Esophagus squamous epithelium (tissue), 5 donors: ENCODE measurements at places on chromosomes 5 and 9. TPM values are rescaled to one million over a fixed set of nuclear protein-coding genes. Genes with fewer than 3 reads are reported as not detected.

- no peaks in the 10 kb centered on the region for H3K4me1 ChIP-seq
- no peak overlapping the region for H3K4me3 ChIP-seq
- no peaks in the 10 kb centered on the region for H3K36me3 ChIP-seq
- H3K27me3 ChIP-seq: no peaks in the 10 kb centered on the region
Measured at GRCh38 chr5:95229646-95230045, 55.2 kb downstream of the MCTP1 start.

GRCh38 chr5:41270423-41271251 is 57.3 kb upstream of the C6 start:
- no peak overlapping the region for H3K4me3 ChIP-seq
- H3K36me3 ChIP-seq: no peaks in the 10 kb centered on the region
- no peak overlapping the region for H3K27ac ChIP-seq
- no peaks in the 10 kb centered on the region for H3K4me1 ChIP-seq
- no peak for DNase-seq

DNA sequence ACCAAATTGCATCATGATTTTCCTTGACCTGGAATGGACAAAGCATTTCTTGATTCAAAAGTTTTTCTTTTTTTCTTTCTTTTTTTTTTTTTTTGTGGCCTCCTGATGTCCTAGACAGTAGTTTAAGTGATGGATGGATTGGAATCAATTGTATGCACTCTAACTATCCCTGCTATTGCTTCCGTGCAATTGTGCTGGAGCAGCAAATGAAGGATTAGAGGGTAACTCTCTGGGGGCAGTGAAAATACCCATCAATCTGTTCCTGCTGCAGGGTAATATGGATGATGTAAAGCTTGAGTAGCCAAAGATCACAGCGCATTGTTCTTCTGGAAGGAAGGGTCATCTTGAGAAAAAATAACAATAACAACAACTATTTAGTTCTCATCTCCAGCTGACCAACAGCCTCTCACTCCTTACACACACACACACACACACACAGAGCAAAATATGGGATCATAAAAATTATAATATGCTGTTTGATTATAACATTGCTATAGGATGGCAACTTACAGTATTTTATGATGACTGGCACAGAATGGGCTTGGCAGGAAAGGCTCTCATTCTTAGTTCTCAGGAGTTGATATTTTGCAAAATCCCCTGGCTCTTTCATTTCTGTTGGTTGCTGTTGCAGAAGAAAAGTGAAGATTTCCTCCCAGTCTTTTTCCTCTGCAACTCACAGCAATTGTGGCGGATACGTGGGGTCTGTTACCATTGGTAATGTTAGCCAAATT is 160.9 kb upstream of the DMAC1 start:
- no peaks in the 10 kb centered on the region for H3K4me1 ChIP-seq
- H3K27me3 ChIP-seq: no peaks in the 10 kb centered on the region
- DNase-seq: no peak
- no peak overlapping the region for H3K4me3 ChIP-seq

The PNPLA7 gene
- 1.0 TPM for total RNA-seq
